ENCODE measurements at places on chromosomes 2 and 18.

DNA sequence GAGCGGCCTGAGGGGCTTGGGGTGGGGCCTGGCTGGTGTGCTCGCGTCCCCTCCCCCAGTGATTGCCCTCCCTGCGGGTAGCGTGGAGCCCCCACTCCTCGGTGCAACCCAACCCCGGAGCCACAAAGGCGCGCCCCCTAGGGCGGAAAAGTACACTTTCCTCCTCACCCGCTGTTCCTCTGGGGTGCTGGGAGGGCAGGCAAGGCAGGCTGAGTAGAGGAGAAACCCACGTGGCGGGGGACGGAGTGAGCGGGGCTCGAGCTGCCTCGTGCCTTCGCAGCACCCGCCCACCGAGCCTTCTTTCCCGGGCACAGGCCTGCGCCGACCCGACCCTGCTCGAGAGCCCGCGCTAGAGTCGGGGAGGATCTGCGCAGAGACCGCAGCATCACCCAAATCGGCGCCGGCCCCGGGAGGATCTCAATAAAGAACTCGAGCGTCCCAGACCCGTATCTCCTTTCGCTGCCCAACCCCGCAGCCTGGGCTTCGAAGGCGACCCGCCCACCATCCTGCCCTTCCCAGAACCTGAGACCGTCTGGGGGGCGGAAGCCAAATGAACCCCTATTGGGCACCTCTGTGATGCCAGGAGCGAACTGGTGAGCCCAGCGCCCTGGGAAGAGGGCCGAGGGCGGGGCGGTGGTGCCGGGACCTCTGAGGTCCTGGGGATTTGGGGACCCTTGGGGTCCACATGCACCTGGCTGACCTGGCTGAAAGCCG, 1.5 kb downstream of the UCN start:
- DNase-seq, result no peak

DNA sequence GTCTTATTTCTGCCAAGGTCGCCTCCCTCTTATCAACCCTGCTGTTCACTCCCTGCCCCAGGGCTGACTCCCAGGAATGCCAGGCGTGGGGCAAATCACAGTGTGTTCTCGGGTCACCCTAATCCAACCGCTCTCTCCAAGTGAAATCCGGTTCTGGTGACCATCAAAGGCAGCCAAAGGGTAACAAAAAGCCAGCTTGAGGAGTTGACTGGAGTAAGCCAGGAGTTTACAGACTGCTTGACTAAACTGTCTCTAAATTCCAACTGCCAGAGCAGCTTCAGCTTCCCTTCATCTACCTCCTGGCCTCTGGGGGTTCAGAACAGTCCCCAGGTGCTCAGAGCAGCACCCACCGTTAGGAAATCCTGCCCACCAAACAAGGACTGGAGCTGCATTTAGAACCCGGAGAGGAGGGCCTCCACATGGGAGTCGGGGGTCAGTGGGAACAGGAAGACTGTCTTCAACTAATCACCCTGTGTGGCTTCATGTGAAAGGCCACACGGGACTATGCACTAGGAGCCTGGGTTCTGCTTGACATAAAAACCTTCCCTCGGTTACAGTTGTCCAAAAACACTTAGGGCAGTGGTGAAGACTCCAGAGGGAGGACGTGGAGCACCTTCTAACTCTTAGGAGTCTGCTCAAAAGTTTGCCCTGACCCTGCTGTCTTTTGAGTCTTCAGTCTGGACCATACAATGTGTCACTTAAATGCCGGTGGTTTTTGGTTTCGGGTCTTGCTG, 24.2 kb upstream of the MCFD2 start:
- DNase-seq, result no peak

DNA sequence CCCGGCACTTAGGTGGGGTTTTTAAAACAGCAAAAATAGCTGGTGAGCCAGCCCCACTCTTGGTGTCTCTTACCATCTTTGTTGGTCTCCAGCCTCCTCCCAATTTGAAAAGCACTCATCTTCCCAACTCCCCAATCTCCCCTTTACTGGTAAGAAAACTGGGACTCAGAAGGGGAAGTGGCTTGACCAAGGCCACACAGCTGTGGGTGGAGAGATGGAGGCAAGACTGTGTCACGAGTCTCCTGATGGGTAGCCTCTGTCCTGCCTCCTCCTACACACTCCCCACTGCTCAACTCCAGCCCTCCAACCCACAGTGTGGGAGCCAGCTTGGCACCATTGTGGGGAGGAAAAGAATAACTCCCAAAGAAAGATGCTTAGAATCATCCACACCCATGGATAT, 140.4 kb downstream of the SMAD2 start:
- DNase-seq, result peak; percentile 44

GRCh38 chr2:120820953-120821279, 85.2 kb downstream of the GLI2 start:
- DNase-seq, result no peak

DNA sequence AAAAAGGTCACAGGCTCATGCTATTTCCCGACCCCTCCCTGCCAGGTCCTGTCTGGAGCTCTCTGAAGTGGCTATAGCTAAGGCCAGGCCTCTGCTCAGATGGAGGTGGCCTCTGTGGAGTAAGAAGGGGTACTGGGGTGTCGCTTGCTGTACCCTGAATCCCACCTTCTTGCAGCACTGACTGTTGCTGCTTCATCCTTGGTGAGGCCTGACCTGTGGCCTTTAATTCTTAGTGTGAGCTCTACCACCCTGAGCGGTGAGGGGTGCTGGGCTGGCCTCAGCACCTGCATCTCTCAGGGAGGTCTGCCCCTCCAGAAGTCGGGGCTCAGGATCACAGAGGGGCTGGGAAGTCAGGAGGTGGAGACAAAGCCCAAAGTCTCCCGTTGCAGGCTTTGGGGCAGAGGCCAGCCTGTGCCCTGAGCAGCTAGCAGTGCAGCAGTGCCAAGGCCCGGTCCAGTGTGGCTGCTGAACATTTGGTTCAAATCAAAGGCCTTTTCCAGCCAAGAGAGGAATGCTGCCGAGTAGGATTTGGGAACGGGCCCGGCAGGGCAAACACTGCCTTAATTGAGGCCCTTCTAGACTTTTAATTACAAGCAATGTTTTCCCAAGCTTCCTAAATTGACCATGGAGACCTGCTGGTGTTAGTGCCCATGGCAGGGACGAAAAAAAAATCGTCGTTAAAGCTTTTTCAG, 133.5 kb upstream of the HAAO start:
- no peak for DNase-seq

GRCh38 chr2:45953376-45954027, 302.0 kb downstream of the PRKCE start:
- DNase-seq, result no peak
